Sciatic nerve (tissue), 2 donors: ENCODE measurements at places on chromosomes 7 and 10. TPM values are rescaled to one million over a fixed set of nuclear protein-coding genes. Genes with fewer than 3 reads are reported as not detected.
A peak's percentile ranks its signal among the peaks of the same experiment; 100 is the strongest.

The AQP1 gene
- total RNA-seq: 864 TPM

The TMEM178B gene
- 1.1 TPM for total RNA-seq

The CHPF2 gene
- total RNA-seq: 23.6 TPM

The KCNIP2 gene
- total RNA-seq: 18.9 TPM

The SPOCK2 gene
- 5.3 TPM for total RNA-seq

The PTPN20 gene
- 5.3 TPM for total RNA-seq

The SERPINE1 gene
- 7.0 TPM for total RNA-seq

DNA sequence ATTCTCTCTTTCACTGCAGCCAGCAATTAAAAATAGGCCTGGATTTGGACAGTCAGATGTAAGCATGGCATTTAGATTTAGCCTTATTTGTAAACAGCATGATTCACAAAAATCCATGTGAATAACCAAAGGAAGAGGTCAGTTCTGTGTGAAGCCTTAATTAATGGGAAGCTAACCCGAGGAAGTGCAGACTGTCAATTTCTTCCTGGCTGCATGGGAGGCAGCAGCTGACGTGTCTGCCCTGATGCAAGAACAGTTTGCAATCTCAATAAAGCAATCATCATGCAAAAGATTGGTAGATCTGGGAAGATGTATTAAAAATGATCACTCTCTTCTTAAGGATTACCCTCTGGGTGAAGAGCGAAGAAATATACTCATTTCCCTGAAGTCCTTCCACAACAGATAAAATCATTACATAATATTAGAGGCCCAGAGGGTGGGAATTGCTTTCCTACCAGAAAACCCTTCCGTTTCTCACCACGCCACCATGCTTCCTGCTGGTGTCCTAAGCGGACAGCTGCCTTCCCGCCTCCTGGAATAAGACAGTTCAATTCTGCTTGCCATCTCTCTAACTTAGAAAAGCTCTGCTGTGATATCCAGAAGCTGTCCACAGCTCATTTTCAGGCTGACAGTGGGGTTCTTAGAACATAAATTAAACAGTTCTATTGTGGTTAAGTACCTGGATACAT, 526.7 kb upstream of the NRP1 start:
- no peak for DNase-seq

GRCh38 chr7:88399696-88400240, 93.1 kb upstream of the STEAP4 start:
- DNase-seq: no peak

DNA sequence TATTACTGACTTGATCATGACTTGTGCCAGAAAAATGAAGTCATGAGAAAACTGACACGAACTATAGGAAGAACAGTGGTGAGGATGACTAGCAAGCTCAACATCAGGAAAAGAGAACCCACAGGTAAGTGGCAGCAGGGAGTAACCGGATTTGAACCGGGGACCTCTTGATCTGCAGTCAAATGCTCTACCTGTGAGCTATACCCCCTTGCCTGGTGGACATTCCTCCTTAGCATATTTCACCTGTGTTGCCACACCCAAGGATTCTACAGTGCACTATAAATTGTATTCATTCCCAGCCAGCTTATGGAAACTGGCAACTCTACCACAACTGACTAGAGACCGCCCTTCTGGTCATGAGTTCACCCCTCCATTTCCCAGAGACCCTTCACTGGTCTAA, 97.5 kb upstream of the ZNF746 start:
- no peak for DNase-seq

DNA sequence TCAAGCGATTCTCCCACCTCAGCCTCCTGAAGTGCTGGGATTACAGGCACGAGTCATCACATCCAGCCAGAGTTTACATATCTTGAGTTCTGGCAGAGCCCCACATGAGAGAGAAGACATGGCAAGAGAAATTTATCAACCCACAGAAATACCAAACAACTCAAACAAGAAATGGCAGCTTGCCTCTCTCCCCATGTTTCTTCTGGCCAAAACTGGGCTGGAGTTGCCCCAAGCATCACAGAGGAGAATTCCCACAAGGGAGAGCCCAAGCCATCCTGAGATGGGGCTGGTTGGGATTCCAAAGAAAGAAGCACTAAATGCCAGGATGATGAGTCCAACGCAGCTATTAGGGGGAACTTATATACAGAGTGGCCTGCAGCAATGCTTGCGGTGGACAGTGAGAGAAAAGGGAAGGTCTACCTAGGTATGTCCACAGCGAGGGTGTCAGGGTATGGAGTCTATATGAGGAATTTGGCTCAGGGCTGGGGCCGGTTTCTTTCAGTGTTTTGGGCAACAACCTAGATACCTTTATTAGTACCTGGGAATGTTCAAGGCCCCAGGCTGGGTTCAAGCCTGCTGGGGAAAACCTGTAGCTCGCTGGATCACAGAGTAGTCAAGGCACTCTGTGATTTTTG, 14.5 kb upstream of the PAX4 start:
- DNase-seq: no peak

DNA sequence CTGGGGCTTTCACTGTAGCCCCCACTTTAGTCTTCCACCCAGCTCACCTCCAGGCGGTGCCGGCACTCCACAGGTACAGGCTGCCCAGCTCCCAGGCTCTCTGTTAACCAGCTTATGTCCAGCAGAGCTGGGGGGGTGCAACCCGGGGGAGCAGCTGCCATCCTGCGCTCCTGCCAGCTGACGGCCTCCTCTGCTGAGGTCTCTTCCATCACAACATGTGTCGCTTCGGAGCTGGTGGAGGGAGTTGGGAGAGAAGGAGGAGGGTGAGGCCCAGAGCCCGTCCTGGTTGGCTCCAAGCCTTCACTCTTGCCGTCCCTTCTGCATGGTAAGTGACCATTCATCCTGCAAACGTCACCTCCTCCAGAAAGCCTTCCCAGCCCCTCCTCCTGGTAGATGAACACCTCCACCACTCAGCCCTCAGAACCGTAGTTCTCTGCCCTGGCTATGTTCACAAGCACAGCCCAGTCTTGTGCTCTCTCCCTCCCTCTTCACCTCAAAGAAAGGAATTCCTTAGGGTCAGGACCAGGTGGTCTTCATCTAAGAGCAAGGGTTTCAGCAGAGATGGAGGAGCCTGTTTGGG, 1.6 kb downstream of the POLM start:
- DNase-seq: no peak

GRCh38 chr7:18639711-18640110, 144.2 kb downstream of the HDAC9 start:
- DNase-seq: no peak

- DNase-seq: no peak
Measured at GRCh38 chr10:9339716-9340115, 1285.2 kb downstream of the GATA3 start.

DNA sequence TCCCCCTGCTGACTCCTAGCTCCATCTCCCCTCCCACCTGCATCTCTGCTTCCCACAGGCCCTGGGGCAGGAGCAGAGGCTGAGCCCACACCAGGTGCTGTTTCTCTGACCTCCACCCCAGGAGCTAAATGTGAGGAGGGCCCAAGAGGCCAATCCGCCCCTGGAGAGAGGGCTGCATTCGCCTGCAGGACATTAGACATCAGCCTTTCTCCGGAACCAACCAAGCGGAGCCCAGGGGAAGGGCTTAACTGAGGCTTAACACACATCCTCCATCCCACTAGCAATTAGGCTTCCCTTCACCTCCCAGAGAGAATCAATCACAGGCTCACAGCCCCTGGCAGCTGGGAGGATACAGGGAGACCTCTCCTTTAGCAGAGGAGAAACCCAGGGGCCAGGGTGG, 50.5 kb downstream of the SH3PXD2A start:
- DNase-seq: no peak

DNA sequence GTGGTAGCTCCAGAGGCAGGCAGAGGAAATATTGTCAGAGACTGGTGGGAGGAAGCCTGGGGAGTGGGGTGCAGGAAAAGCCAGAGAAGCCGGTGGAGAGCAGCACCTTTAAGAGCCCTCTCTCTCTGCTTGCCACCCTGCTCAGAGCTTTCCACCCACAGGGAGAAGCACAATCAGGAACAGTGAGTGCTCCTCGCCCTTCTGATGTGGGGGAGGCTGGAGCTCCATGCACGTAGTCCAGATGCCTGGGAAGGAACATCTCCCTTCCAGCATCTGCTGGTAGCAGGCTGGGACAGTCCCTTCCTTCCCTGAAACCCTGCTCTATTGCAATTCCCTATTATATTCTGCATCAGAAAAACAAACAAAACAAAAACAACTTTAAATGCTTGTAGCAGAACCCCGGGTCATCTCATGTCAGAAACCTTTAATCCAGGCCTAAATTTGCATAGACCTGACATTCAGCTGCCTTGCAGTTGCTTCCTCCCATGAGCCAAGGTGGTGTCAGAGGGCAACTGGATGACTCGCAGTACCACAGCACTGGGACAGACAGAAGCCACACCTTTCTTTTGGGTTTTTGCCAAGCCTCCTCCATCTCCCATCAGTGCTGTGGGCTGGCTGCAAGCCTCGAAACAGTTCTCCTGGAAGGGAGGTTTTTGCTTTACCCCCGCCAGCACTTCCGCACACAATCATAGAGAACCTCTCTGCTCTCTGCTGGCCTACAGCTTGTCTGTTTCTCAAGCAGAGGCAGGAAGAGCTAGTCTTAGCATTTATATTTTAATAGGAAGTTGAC, 13.1 kb downstream of the AVPI1 start:
- no peak for DNase-seq

GRCh38 chr10:30833628-30833970, 198.1 kb downstream of the ZNF438 start:
- no peak for DNase-seq

- peak; percentile 8 for DNase-seq
Measured at GRCh38 chr7:73966062-73966940, 61.7 kb upstream of the ELN start.

DNA sequence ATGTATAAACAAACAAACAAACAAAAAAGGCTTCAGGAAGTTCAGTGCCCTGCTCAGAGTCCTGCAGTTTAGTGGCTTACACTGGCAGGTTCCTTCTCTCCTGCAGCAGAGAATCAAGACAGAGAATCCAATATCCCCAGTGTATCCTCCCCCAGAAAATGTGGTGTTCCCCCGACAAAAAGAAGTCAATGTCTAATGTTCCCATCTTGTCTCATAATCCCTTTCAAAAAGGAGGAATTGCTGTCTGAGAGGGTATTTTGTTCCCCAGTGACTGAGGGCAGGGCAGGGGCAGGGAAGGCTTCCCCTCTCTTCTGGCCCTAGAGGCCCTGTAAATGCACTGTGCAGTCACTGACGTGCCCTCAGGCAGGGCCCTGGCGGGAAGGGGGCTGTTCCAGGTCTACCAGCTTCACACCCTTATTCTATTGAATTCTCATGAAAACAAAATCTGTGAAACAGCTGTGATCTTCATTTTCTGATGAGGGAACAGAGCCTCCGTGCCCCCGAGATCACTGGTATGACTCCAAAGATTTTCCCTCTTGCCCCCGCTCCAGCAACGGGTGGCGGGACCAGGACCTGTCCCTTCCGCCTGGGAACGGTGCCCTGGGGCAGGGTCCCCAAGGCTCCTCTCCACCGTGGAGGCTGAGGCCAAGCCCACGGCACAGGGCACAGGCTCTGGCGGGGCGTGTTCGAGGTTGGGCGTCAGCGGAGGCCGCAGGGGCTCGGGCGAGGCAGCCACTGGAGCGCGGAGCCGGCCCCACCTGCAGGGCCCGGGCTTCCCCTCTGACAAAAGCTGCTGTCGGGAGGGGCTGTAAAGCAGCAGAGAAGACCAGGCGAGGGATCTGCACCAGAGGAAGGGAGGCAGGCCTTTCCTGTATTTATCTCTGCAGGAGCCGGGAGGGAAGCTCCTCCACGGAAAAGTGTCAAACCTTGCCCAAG, 13.4 kb upstream of the WDFY4 start:
- DNase-seq: no peak

DNA sequence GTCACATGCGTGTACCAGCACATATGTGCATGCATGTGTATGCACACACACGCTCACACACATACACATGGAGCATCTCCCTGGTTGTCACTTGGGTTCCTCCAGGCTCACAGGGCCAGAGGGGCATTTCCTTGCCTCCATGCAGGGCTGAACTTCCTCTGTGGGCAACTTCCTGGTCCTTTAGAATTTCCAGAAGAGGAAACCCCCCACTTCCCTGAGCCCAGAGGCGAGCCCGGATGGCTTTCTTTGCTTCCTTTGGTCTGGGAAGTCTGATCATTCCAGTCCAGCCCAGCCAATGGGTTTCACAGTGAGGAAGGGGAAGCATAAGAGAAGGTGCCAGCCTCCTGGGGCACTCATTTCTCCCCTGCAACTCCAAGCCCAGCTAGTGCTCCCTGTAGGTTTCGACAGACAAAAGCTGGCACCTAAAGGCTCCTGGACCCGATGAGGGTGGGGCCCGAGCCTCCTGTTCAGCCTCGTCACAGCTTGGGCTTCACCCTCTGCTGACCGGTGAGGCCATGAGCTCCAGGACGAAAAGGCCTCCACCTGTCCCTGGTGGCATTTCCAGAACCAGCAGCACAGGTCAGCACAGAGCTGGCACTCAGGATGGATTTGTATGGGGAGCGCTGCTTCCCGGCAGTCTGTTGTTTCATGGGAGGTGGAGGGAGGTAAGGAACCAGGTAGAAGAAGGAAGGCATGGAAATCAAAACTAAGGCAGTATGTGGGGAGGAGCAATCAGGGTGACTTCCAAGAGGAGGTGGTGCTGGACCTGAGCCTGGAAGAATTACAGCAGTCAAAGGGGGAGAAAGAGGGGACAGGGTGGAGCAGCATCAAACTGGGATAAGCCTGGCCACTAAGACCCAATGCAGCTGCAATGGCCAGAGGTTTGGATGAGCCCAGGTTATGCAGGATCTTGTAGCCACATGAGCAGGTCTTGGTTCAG, 23.7 kb downstream of the BTBD16 start:
- no peak for DNase-seq

DNA sequence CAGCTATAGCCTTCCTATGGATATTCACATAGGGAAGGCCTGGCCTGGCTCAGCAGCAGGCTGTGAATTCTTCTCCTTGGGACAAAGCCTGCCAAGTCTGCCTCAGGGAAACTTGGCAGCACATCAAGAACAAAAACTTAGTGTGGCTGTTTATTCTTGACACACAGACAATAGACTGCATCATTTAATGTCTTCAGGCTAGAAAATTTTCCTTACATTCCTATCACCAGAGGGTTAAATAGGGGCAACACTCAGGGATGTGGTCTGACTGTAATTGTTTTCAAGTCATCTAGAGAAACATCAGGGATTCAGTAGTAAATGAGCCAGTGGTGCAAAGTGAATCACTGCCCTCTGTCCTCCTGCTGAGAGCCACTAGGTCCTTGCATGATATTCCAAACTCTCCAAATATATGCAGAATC, 137.3 kb downstream of the SEMA3C start:
- DNase-seq: no peak

- DNase-seq: no peak
Measured at GRCh38 chr10:29668628-29669027, 33.9 kb upstream of the SVIL start.

GRCh38 chr7:77258593-77258992, 59.0 kb upstream of the FGL2 start:
- no peak for DNase-seq

DNA sequence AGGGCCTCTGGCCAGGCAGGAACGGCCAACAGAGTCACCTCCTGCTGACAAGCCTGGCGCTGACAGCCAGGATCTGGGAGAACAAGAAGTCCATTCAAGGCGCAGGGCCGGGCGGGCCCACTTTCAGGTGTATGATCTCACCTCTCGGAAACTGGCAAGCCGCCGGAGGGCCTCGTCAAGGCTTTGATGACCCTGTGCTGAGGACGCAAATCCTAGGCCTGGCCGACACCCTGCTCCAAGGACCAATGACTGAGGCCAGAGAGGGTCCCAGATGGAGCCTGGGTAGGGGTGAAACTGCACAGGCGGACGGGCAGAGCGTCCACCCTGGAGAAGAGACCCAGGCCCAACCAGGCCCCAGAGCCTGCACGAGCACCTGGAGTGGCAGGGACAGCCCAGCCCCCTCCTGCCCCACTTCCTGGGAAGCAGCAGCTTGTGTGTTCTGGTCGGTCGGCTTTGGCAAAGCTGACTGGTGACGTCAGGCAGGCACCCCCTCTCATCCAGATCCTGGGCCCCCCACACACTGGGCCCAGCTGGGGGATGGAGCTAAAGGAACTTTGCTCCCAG, 30.6 kb downstream of the MYL10 start:
- DNase-seq: no peak
